Keratinocyte (primary cell): ENCODE measurements at places on chromosomes 3 and 15. TPM values are rescaled to one million over a fixed set of nuclear protein-coding genes. Genes with fewer than 3 reads are reported as not detected.

The XCR1 gene
- 0.01 to 0.26 TPM (median 0.02 TPM) in 3 replicates for polyA plus RNA-seq

The PLS1 gene
- polyA plus RNA-seq = 6.0 to 13.9 TPM (median 10.3 TPM) in 3 replicates

- no peak for DNase-seq
Measured at GRCh38 chr3:192843119-192843518, 74.5 kb downstream of the MB21D2 start.

GRCh38 chr3:104323226-104323625 is 1043.5 kb upstream of the ALCAM start:
- DNase-seq = no peak

GRCh38 chr3:71258116-71258515 is 325.4 kb downstream of the FOXP1 start:
- peak; percentile 36 for DNase-seq

DNA sequence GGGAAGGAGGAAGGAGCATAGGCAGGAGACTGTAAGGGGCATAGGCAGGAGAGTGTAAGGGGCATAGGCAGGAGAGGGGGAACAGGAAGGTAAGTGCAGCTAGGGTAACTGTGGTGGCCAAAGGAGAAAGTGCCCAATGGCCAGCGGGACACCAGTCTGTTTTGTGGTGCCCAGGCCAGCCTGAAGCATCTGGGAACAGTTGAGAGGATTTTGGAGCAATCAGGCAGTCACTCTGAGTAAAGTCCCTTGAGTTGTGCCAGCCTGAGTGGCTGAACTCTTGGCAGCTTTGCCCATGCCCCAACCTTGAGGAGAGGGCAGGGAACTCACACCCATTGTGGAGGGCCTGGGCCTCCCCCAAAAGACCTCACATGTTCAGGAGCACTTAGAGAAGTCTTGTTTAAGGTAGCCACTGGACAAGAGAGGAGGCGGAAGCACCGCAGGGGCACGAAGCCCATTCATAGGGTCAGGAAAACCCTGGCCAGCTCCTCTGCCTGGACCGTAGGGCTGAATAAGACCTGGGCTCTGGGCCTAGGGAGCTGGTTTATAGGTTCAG is 3.5 kb upstream of the TGM5 start:
- no peak for DNase-seq

DNA sequence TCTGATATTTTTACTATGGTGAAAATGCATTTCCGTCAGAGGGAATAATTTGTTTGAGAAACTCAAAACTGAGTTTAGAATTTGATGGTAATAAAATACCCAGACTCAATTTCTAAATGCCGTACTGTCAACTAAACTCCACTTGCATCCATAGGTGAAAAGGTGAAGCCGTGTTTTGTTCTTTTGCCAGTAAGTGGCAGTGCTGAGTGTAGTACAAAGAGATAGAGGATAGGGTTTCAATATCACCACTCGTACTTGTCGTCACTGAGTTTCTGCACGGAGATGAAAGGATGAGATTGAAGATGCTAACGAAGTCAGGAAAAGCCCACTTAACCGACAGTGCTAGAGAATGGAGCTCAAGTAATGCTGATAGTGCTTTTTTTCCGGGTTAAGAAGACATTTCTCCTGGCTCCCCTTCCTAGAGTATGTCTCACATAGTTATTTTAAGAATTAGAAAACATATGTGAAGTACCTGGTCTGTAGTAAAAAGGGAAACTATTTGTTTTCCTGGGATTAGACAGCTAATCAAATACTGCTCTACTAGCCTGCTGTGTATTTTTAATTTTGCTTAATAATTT is 345.1 kb downstream of the IL5RA start:
- DNase-seq = no peak

- DNase-seq = no peak
Measured at GRCh38 chr3:177238686-177239216, 41.5 kb upstream of the TBL1XR1 start.

- DNase-seq = no peak
Measured at GRCh38 chr15:92899601-92899947, 550 bp upstream of the CHD2 start.

DNA sequence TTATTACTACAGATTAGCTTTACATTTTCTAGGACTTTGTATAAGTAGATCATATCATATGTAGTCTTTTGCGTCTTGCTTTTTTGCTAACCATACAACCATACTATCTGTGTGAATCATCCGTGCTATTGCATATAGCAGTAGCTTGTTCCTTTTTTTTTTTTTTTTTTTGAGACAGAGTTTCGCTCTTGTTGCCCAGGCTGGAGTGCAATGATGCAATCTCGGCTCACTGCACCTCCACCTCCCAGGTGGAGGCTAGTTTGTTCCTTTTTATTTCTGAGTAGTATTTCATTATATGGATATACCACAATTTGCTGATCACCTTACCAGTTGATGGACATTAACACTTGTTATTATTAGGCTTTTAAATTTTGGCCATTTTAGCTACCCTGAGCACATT is 54.5 kb upstream of the TBL1XR1 start:
- no peak for DNase-seq

DNA sequence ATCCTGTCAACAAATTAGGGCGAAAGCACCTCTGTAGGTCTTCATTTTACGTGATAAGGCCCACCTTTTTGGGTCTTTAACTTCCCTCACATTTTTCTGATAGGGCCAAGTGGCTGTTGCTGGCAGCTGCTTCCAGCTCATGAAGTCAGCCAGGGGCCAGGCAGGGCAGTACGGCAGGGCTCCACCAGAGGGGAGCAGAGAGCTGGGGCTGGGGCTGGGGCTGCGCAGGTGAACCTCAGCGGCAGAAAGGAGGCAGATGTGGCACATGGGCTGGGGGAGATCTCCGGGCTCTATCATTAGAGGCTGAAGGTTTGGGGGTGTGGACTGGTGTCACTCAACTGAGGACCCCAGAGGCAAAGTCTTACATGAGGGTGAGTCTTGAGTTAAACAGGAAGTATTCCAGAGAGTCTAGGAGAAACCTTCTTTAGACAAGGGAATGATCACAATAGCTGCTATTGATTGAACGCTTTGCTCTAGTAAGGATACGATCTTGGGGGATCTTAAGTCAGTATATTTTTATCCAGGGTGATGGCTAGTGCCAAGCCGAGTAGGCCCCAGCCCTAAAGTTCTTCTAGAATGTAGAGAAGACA is 62.8 kb upstream of the MEX3B start:
- DNase-seq = no peak
